COR-L47 (cell line): ENCODE measurements at places on chromosomes 6 and 20.

- DNase-seq: no peak
Measured at GRCh38 chr6:15206887-15207286, 39.0 kb upstream of the JARID2 start.

GRCh38 chr6:25623879-25624278, 28.1 kb upstream of the SCGN start:
- DNase-seq: peak; percentile 7

GRCh38 chr6:4923081-4923480, 80.8 kb downstream of the RPP40 start:
- no peak for DNase-seq

DNA sequence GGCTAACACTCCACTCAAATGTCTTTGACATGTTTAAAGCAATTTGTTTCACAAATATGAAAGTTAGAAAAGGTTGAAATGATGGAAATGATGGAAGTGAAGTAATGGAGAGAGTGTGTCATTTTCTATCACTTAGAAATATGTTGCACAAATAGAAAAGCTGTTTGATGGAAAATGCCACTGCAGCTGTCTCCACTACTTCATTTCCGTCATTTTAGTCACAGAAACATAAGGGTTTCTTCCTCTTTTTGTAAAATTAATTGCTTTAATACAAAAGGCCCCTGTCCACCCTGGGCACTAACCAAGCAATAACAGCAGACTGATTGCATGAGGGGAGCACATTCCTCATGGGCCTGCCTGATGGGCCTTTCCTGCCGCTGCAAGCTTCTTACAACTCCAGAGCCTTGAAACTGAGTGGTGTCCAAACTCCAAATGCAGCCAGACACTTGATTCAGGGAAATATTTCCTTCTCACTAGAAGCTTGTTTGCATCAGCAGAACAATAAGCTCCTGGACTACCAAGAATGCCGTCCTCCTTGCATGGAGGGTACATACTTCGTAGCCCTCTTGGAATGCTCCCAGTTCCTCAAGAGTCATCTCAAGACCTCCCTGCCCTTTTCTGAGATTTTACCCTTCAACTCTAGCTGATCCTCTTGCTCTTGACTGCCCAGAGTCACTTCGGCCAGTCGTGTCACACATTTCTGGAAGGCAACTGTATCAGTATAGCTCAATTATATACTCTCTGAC, 36.1 kb downstream of the F13A1 start:
- DNase-seq: no peak

- no peak for DNase-seq
Measured at GRCh38 chr20:57678340-57678739, 31.5 kb downstream of the PMEPA1 start.

DNA sequence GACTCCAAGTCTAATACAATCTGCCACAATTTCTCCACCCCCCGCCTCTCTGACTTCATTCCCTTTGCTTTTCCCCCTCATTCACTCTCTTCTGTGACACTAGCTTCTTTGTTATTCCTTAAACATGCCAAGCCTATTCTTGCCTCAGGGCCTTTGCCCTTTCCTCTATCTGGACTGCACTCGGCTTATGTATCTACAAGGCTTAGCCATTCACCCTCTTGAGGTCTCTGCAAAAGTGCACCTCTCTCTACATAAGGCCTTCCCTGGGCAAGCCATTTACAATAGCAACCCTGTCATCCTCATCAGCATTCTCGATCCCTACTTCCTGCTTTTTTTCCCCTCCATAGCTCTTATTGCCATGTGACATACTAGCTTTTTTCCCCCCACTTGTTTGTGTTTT, 168.9 kb downstream of the PDSS2 start:
- DNase-seq: no peak

DNA sequence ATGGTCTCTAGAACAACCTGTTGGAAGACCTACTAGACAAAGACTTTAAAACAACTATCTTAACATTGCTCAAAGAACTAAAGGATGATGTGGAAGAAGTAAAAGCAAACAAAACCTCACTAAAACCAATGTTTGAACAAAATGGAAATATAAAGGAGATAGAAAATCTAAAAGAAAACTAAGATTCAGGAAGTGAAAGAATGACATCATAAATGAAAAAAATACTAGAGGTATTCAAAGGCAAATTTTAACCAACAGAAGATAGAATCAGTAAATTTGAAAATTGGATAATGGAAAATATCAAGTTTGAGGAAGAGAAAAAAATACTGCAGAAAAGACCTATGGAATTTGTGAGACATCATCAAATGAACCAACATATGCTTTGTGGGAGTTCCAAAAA, 914.1 kb upstream of the GJE1 start:
- no peak for DNase-seq

- DNase-seq: no peak
Measured at GRCh38 chr20:10771435-10772140, 97.8 kb upstream of the JAG1 start.

DNA sequence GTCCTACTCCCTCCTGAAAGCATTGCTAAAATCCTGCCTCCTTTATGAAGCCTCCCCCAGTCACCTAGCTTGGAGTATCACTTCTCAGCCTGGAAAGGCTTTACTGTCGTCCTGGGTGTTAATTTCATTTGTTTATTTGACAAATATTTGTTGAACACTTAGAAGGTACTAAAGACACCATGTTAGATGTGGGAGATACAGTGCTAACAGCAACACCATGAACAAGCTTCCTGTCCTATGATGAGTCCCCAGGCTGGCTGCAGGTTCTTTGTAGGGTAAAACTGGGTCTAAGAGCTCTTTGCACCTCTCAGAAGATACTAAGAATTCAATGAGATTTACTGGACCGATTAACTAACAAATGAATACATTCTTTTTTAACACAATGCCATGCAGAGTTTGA, 109.2 kb upstream of the TMEM170B start:
- DNase-seq: no peak

DNA sequence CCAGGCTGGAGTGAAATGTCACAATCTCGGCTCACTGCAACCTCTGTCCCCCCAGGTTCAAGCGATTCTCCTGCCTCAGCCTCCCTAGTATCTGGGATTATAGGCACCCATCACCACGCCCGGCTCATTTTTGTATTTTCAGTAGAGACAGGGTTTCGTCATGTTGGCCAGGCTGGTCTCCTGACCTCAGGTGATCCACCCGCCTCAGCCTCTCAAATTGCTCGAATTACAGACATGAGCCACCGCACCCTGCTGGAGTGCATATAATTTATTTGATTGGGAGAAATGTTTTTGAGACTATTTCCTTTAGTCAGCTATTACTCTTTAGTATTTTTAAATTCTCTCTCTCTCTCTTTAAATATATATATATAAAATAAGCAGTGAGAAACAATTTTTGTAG, 29.8 kb downstream of the FAM83B start:
- no peak for DNase-seq

GRCh38 chr6:123962508-123962907, 158.8 kb downstream of the NKAIN2 start:
- peak; percentile 83 for DNase-seq

DNA sequence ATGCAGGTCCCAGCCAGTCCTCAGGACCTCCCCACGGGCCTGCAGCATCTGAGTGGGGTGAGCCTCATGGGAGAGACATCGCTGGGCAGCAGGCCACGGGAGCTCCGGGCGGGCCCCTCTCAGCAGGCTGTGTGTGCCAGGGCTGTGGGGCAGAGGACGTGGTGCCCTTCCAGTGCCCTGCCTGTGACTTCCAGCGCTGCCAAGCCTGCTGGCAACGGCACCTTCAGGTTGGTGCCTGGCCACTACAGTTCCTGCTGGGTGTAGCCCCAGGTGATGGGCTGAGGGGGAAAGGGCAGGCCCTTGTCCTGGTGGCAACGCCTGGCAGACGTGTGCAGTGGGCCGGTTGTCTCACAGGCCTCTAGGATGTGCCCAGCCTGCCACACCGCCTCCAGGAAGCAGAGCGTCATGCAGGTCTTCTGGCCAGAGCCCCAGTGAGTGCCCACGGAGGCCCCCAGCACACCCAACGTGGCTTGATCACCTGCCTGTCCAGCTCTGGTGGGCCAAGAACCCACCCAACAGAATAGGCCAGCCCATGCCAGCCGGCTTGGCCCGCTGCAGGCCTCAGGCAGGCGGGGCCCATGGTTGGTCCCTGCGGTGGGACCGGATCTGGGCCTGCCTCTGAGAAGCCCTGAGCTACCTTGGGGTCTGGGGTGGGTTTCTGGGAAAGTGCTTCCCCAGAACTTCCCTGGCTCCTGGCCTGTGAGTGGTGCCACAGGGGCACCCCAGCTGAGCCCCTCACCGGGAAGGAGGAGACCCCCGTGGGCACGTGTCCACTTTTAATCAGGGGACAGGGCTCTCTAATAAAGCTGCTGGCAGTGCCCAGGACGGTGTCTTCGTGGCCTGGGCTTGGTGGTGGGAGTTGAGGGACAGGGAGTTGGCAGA, 787 bp upstream of the TNFRSF6B start:
- no peak for DNase-seq

DNA sequence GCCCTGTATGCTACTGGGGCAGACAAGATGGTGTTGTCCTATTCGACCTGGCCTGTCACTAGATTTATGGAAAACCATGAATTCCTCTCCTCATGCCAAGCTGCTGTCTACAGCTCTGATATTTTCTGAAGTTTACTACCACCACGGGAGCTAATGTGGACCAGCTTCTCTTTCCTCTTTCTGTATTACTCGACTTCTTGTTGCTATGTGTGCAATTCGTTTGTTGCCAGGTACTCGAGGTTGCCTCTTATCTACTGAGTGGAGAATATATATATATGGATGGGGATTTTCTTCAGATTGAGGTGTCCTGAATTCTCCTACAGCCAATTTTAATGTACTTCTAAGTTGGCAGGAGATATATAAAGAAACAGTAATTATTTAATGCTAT, 34.7 kb downstream of the MAN1A1 start:
- no peak for DNase-seq

- DNase-seq: no peak
Measured at GRCh38 chr6:101296169-101296960, 97.1 kb upstream of the GRIK2 start.

GRCh38 chr6:34005901-34006531, 139.9 kb downstream of the GRM4 start:
- DNase-seq: peak; percentile 29

DNA sequence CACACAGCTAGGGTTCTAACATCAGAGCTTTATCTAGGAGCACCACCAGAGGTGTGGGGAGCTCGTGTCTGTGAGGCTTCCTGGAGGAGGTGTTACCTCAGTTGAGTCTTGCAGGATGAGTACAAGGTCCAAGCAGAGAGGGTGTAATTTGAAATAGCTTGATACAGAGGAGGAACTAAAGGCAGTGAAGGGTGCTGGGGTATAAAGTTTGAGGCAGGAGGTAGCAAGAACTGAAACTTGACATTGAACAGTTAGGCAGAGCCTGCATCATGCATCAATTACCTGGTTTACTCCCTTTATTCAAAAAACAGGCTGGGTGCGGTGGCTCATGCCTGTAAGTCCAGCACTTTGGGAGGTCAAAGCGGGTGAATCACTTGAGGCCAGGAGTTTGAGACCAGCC, 241.2 kb downstream of the UST start:
- DNase-seq: no peak

- DNase-seq: no peak
Measured at GRCh38 chr6:158058171-158058651, 76.5 kb downstream of the SYNJ2 start.

DNA sequence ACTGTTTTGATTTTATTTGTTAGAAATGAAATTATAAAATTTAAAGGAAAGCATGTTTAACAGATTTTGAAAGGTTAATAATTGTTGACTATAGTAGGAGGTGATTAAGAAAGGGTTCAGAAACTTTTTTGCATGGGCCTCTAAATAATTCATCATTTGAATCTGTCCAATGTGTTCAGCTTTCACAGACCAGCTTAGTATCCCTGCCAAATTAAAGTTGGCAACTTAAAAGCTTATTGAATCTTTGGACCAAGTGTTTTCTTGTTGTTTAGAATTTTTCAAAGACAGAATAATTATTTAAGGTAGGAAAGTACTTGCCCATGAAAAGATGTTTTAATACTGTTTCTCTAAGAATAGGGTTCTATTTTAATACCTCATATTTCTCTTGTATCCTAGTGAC, 466.0 kb downstream of the GJA1 start:
- DNase-seq: no peak

GRCh38 chr20:6784210-6784631, 16.7 kb downstream of the BMP2 start:
- no peak for DNase-seq

DNA sequence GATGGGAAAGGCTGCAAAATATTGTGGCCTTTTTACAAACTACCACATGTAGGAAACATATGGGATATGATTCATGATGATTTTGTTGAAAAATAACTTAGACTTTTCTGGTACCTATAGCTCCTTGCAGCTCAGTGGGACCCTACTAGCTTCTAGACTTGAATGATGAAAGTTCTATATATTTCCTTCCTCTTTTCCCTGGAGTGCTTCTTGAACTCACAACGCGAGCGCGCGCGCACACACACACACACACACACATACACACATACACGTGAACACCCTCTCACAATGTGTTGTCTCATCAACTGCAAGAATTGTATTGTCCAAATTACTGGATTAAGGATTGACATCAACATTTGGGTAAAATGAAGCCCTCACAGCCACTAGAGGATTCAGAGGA, 61.9 kb downstream of the TOX2 start:
- DNase-seq: no peak

- DNase-seq: no peak
Measured at GRCh38 chr6:139931747-139932146, 557.3 kb upstream of the CITED2 start.

- no peak for DNase-seq
Measured at GRCh38 chr20:10652185-10652584, 21.6 kb downstream of the JAG1 start.

GRCh38 chr6:81834141-81834681, 81.7 kb upstream of the TENT5A start:
- no peak for DNase-seq

- no peak for DNase-seq
Measured at GRCh38 chr6:145886228-145886956, 71.8 kb upstream of the FBXO30 start.

GRCh38 chr20:46323557-46323956, 15.3 kb upstream of the CDH22 start:
- no peak for DNase-seq

DNA sequence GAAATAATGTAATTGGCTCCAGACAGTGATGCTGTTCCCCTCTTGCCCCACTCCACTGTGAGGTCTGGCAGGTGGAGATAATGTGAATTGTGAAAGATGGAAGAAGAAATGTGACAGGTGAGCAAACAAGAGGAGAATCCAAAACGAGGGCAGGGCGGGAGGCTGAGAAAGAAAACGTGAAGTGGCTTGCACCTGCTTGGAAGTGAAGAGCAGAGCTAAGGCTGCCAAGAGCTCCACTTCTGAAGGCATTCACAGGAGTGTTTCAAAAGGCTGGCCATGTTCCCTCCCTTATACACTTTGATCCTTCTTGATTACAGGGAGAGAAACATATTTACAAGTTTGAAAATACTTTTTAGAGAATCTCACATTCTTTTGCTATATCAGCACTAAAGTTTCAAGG, 359.4 kb downstream of the EPHA7 start:
- DNase-seq: peak; percentile 33

DNA sequence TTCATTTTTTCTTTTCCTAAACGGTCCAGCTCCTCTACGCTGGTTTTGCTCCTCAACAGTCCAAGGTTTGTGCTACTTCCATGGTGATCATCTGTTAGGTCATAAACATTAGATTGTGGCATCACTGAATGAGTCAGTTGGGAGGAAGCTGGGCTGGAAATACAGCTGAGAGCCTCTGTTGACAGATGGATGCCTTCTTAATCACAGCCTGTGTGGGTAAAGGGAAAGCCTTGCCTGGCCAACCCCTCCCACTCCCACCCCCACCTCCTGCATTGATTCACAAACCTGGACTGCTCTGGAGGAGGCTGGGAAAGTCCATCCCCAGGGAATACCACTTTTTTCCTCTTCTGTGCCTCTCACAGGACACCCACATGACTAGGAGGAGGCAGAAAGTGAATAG, 180.6 kb upstream of the CCN2 start:
- DNase-seq: no peak
